ENCODE measurements at places on chromosomes 1 and 21.

GRCh38 chr1:213988507-213989001 is 781 bp downstream of the PROX1 start:
- DNase-seq, result no peak

- DNase-seq, result no peak
Observed at GRCh38 chr21:28671549-28672195, 321.0 kb downstream of the LTN1 start.

DNA sequence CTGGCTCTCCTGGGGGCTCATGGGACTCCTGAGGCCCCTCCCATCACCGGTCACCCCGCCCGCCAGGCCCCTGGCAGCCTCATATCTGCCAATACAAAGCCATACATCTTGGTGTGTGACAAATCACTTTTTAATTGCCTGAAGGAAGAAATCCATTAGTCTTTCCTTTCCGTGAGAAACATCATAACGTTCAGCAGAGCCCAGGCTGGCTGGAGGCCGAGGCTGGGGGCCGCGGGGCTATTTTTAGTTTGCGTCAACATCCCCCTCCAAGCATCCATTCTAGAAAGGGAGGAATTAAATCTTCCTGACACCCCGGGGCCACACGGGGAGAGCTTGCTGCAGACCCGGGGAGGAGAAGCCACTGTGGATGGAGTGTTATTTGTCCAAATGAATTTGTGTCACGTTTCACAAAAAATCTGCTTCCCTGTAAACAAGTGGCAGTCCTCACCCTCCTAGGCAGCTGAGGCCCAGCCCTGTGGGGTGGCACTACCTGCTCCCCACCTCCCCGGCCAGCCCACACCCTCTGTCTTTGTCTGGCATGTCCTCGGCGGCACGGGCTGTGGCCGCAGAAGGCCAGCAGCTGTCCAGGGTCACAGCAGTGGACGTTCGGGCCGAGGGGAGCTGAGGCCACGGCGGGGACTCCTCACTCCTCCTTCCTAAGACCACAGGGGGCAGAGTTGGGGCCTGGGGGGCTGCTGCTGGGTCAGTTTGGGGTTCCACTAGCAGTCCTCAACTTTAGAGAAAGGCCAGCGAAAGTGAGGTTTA is 236.9 kb upstream of the VAMP3 start:
- DNase-seq, result no peak

- no peak for DNase-seq
Observed at GRCh38 chr1:19123837-19124236, 86.2 kb downstream of the UBR4 start.

DNA sequence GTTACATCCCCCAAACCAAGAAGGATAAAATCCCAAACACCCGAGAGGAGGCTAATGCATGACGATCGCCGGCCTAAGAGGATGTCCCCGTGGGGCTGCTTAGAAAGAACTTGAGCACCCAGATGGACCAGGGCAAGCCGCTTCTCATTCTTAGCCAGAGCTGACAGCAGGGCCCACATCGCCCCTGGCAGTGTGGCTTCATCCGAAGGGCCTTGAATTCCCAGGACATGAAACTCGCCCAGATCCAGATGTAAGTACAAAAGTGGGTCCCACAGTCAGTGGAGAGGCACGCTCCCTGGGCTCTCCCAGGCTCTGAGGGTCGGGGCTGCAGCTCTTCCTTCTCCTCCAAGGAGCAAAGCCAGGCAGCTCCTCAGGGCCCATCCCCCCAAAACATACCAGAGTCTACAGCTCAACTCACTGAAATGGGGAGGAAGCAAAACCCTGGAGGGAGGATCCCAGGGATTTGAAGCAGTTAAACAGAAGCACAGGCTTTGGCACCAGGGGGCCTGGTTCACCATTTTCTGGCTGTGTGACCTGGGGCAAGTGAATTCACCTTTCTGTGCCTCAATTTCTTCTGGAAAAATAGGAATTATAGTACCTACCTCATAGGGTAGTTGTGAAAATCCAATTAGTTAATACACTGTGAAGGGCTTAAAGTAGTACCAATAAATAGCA is 85.6 kb downstream of the MAN1C1 start:
- no peak for DNase-seq

DNA sequence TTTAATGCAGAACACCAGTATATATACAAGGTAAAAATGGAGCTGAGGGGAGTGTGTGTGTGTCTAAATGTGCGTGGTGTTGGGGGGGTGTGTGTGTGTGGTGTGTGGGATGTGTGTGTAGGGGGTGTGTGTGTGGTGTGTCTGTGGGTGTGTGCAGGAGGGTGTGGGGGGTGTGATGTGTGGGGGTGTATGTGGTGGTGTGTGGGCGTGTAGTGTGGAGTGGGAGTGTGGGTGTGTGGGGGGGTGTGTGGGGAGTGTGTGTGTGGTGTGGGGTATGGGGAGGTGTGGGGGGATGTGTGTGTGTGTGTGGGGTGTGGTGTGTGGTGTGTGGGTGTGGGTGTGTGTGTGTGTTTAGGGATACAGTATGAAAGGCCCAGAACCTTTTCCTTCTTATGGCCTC is 202.3 kb upstream of the CACYBP start:
- DNase-seq, result no peak

- no peak for DNase-seq
Observed at GRCh38 chr1:113073479-113073950, 517 bp downstream of the LRIG2 start.

DNA sequence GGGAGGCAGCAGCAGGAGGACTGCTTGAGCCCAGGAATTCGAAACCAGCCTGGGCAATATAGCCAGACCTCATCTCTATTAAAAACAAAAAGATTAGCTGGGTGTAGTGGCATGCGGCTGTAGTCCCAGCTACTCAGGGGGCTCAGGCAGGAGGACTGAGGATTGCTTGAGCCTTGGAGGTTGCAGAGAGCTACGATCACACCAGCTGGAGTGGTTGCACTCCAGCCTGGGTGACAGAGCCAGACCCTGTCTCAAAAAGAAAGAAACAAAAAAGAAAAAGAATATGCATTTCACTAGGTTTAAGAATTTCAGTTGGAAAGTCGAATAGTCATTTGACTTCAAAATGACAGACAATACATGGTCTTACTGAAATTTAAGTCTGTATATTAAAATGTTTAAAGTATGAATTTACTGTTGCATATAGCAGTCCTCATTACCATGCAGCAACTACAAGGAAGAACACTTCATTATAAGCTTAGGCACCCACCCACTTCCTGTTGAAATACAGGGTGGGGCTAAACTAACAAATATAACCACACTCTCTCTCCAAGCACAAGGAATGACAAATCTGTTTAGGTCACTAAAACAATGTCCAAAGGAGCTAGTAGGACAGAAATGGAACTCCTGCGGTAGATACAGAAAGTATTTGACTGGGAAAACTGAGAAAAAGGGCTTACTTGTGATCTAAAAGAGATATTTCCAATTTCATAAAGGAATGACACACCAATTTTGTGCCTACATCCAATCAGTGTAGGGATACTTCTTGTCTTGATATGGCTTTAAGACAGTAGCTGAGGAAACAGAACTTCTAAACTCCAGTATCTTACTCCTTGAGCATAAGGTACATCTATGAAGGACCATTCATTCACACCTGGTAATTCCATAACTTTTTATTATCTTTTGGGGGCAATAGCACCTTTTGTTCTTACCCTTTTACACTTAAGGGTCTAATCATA is 44.1 kb downstream of the GPR3 start:
- DNase-seq, result no peak

GRCh38 chr1:14941864-14942263 is 211.7 kb upstream of the TMEM51 start:
- DNase-seq, result no peak

GRCh38 chr21:35994613-35995012 is 65.7 kb downstream of the SETD4 start:
- no peak for DNase-seq

DNA sequence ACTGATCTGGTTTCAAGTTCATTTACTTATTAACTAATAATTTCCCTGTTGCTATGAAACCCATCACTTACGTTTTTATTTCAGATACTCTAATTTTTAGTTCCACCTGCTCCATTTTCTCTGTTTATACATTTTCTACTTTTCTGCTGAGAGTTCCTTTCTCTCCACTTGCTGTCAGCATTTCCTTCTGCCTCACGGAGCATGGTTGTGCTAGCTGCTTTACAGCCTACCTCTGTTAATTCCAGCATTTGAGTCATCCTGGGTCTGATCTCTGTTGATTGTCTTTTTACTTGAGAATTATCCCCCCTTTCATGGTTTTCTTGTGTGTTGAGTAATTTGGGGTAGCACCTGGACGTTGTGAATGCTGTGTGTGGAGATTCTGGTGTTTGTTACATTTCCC is 373.2 kb upstream of the C1orf174 start:
- DNase-seq, result no peak

All from stimulated activated CD4-positive, alpha-beta T cell treated with anti-CD3 and anti-CD28 coated beads, TNF-alpha, amount 100 ng/mL, for 4 hours (primary cell).